ENCODE measurements at places on chromosomes 6 and 20. TPM values are rescaled to one million over a fixed set of nuclear protein-coding genes. Genes with fewer than 3 reads are reported as not detected.

DNA sequence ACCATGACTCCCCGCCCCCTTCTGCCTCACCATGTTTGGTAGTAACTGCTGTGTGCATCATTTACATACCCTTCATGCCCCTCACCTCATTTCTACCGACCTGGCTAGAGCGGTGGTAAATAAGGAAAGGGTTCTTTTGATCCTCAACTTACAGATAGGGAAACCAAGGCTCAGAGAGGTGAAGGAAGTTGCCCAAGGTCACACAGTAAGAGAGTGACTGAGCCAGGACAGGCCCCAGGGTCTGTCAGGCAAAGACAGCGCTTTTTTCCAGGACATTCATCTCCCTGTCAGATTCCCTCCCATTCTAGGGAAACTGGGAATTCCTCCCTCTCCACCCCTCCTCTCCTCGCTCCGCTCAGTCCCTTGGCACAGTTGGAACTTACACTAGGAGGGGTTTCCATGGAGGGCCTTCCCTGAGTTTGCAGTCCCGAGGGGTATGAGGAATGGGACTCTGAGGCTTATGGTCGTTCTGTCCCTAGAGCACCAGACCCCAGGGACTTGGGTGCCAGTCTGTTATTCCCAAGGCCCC is 2.0 kb downstream of the VSTM2L start:
- no peak for DNase-seq

DNA sequence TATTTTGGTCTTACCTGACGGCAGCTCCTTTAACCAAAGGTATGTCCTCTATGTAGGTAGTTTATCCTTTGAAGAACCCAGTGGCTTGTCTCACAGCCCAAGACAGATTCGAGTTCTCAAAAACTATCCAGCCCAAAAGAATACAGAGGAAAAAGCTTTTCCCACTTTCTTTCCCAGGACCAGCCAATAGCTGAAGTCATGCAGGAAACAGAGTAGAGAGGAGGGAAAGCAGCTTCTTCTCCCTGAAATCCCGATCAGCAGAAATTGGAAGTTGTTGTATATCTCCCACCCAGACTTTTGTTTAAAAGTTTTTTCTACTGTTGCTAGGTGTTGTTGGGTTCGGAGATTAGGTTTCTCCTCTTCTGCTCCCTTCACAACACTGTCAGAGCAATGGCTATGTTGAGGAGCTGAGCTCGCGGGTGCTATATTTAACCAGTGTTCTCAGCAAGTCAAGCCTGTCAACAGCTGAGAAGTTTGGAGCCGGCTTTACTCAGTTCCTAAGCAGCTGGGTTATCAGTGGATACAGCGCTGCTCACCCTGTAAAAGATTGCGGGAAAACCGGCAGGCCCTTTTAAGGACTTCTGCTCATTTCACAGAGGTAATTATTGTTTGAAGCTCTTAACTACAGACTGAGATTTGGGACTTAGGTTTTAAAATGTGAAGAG is at the start of gene FILIP1:
FILIP1 (minus strand) TSS at position 401 of the 665 bp plus-strand sequence. CDS start 78,828 bp downstream, outside the sequence.
- DNase-seq: peak; percentile 29

GRCh38 chr6:132715204-132715603 is 1.3 kb upstream of the VNN1 start:
- DNase-seq: peak; percentile 17

- no peak for DNase-seq
Measured at GRCh38 chr20:23052904-23053303, 3.4 kb upstream of the THBD start.

Gene SPATA2
- 22.0 TPM for total RNA-seq

Gene TRIM31
- total RNA-seq: 278 TPM

Gene UFL1
- 26.9 TPM for total RNA-seq

GRCh38 chr6:17885889-17886576 is 101.4 kb downstream of the KIF13A start:
- DNase-seq: no peak

Gene PGC
- total RNA-seq: not detected

DNA sequence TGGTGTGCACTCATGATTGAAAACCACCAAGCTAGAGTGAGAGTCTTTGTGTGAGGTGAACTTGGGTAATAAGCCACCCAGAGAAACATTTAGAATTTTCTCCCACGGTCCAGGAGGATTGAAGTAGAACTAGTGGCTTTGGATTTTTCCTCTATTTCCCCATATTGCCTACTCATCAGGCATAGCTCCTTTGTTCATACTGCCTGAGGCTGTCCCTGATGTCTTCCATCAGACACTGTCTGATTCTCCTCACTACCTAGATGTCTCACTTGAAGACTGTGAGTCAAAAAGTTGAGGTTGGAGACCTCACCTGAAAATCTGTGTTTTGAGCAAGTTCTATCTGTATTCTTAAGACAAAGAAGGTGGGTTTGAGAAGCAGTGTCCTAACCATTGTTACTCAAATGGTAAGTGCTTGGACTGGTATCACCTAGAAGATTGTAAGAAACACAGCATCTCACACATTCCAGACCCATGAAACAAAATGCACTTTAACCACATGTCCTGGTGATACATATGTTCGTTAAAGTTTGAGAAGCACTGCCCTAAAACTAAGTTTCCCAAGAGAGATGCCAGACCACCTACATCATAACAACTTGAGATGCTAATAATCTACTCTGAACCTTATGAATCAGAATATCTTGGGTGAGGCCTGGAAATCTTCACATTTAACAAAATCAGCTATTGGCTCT is 523.4 kb upstream of the BTBD3 start:
- no peak for DNase-seq

Gene RGS17
- total RNA-seq: 0.40 TPM

Gene HTR1E
- not detected for total RNA-seq
